SJCRH30 (cell line): ENCODE measurements at places on chromosomes 12 and 14. TPM values are rescaled to one million over a fixed set of nuclear protein-coding genes. Genes with fewer than 3 reads are reported as not detected.

The CPNE6 gene
- not detected in 2 replicates for total RNA-seq

GRCh38 chr14:75521415-75522199 is 662 bp upstream of the BATF start:
- peak; percentile 7 for DNase-seq

- peak; percentile 71 for DNase-seq
These were observed at the start of gene UNC119B for GRCh38 chr12:120710031-120710804. Gene UNC119B (plus strand): TSS chr12:120710458. CDS start chr12:120710475, 17 bp downstream.

- DNase-seq: no peak
These were observed 5.3 kb downstream of the NGB start for GRCh38 chr14:77265561-77266335.

DNA sequence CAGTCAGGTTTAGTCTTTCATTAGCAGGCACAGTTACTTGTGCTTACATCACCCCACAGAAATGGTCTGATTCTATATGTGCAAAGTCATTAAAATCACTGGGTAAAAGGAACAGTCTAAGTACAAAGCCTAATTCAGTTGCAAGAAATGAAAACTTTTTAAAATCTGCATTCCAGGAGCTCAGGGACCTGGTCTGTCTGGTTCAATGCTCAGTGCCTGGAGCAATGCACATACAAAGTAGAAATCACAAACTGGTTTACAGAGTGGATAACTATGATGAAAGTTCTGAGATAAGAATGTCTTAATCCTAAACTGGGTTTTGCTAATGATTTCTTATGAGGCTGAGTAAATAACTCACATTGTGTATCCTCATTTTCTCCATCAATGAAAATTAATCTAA is 28.7 kb downstream of the LMNTD1 start:
- DNase-seq: no peak

- DNase-seq: no peak
These were observed 158.9 kb upstream of the BTG1 start for GRCh38 chr12:92304371-92305055.

The RAD51B gene
- 12.0 and 13.3 TPM in 2 replicates for total RNA-seq

The CCDC184 gene
- 5.1 and 5.6 TPM in 2 replicates for total RNA-seq

GRCh38 chr14:67319142-67319541 is 40.5 kb downstream of the ATP6V1D start:
- peak; percentile 49 for DNase-seq

The PLA2G1B gene
- total RNA-seq: not detected in 2 replicates

GRCh38 chr14:23702656-23703426 is 66.7 kb downstream of the DHRS2 start:
- DNase-seq: no peak

DNA sequence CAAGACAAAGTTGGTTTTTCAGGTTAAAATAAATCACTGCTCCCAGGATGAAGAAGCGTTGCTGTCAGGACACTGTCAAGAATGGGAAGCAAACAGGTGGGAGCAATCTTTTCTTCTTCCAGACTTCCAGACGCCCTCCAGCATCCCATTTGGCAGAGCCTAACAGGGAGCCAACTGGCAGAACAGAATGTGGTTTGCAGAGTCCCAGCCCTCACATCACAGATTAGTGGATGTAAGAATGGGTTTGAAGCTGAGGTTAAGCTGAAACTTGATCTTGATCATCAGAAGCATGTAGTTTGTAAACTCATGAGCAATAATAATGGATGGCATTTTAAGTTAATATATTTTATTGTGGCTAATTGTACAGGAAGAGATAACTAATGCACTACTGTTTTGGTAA is 636.4 kb downstream of the SLC6A15 start:
- peak; percentile 76 for DNase-seq

GRCh38 chr12:51798501-51798900 is 50.0 kb downstream of the FIGNL2 start:
- no peak for DNase-seq

GRCh38 chr14:55911776-55912175 is 206.4 kb upstream of the PELI2 start:
- DNase-seq: no peak

DNA sequence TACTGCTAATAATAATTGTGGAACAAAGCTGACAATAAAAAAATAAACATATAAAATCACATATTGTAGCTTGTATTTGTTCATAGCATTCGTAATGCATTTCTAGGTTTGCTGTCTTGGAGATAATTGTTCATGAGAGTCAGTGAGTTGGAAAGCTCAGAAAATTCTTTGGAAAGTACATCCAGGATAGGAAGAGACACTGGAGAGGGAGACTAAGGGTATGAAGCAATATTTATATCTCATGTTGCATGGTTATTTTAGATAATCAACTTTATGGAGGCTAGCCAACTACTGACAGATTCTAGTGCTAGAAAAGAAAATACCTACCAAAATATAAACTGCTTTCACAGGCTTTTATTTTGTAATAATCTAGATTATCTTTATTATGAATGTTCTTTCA is 1095.2 kb downstream of the FSCB start:
- no peak for DNase-seq
